ENCODE measurements at places on chromosomes 3 and 15.
A peak's percentile ranks its signal among the peaks of the same experiment; 100 is the strongest.

DNA sequence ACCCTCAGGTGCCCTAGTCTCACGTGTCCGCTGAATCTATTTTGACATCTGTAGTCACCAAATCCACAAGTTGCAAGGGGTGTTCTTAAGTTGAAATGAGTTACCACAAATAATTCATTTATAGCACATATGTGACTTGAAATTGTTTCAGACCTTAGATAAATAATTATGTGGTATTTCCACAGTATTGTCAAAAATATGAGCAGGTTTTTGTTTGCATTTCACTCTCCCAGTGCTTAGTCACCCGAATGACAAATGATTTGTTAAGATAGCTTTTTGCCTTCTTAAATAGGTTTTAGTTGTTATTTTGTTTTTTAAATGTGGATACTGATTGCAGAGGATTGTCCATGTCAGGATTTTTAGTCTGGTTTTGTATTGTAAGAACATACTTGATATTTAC, 2.6 kb downstream of the MFSD1 start:
- peak; percentile 15 for DNase-seq

- DNase-seq = peak; percentile 52
Measured at GRCh38 chr15:49421991-49422390, 1.1 kb upstream of the FGF7 start.

- DNase-seq = no peak
Measured at GRCh38 chr3:47007001-47007400, 27.5 kb downstream of the NBEAL2 start.

DNA sequence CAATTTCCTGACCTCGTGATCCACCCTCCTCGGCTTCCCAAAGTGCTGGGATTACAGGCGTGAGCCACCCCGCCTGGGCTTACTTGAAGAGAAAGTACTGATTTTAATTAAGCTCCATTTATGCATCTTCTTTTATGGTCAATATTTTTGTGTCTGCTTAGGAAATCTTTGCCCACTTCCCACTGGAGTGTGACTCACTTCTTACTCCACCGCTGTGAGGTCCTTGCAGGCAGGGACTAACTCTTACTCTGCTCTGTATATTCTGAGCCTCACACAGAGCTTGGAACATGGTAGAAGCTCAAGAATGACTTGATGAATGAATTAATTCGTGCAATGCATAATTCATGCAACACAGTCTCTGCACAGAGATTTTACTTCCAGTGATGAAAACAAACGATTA, 2.9 kb upstream of the TM4SF19 start:
- DNase-seq = peak; percentile 62

DNA sequence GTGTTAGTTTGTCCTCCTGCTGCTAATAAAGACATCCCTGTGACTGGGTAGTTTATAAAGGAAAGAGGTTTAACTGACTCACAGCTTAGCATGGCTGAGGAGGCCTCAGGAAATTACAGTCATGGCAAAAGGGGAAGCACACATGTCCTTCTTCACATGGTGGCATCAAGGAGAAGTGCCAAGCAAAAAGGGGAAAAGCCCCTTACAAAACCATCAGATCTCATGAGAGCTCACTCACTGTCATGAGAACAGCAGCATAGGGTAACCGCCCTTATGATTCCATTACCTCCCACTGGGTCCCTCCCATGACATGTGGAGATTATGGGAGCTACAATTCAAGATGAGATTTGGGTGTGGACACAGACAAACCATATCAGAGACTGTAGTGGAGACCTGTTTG, 27.0 kb downstream of the TM2D3 start:
- no peak for DNase-seq

- DNase-seq = no peak
Measured at GRCh38 chr3:182925944-182926337, 54.4 kb downstream of the DCUN1D1 start.

GRCh38 chr3:134600685-134601463, 49.9 kb downstream of the KY start:
- DNase-seq = peak; percentile 69

DNA sequence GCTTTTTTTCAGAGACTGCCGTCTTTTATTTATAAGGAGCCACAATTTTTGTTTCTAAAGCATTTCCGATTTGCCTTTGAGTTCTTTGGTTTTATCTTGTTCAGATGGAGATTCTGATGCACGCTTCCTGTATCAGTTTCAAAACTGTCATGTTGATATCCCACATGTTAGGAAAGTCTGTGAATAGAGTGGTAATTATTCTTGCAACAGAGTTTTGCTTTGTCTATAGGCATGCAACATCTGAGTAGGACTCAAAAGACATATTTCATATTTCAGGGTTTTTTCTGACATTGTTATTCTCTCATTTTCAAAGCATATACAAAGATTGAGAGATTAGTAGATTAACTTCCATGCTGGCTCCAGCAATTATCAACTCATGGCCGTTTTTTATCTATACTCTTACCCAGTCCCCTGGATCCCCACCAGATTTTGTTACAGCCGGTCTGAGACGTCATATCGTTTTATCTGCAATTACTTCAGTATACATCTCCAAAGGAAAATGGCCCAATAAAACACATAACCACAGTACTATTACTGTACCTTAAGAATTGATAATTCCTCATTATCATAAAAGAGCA, 22.4 kb downstream of the PAQR5 start:
- DNase-seq = no peak

GRCh38 chr3:56825567-56826438, 24.1 kb upstream of the ARHGEF3 start:
- DNase-seq = peak; percentile 13

GRCh38 chr3:142577696-142578328, 721 bp downstream of the ATR start:
- no peak for DNase-seq

GRCh38 chr15:44319385-44319784, 30.9 kb downstream of the GOLM2 start:
- DNase-seq = no peak

- no peak for DNase-seq
Measured at GRCh38 chr3:155385896-155386625, 92.6 kb upstream of the STRIT1 start.

- DNase-seq = no peak
Measured at GRCh38 chr3:181932039-181932438, 220.3 kb downstream of the SOX2 start.

GRCh38 chr3:142929109-142929508, 34.4 kb downstream of the PAQR9 start:
- peak; percentile 39 for DNase-seq

GRCh38 chr3:36992806-36993325, at the start of gene EPM2AIP1:
TSS of gene EPM2AIP1 (minus strand) at chr3:36993131. CDS start at chr3:36993077, 54 bp downstream.
- DNase-seq = no peak
